Cerebellar nuclear complex (tissue), 1 donor: ENCODE measurements at places on chromosomes 16 and 17.

GRCh38 chr16:58515125-58515870, at the start of gene SETD6:
SETD6 (plus strand) TSS chr16:58515517; CDS start chr16:58515538, 21 bp downstream.
- DNase-seq, result no peak

DNA sequence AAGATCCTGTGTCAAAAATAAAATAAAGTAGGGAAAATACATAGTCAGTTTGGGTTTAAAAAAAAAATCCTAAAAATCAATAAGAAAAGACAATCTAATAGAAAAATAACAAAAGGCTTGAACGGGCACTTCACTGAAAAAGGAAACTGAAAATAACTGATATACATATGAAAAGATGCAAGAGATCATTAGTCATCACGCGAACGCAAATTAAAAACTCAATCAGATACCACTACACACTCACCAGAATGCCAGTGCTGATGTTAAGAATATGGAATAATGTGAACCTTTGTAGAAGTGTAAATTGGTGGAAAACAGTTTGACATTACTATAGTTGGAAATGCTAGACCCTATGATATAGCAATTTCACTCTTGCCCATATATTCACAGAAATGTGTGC, 14.6 kb downstream of the GNGT2 start:
- no peak for DNase-seq

- DNase-seq, result no peak
Observed at GRCh38 chr17:50201276-50201854, at the start of gene COL1A1. COL1A1 (minus strand) TSS chr17:50201631; CDS start chr17:50201513, 118 bp downstream.

DNA sequence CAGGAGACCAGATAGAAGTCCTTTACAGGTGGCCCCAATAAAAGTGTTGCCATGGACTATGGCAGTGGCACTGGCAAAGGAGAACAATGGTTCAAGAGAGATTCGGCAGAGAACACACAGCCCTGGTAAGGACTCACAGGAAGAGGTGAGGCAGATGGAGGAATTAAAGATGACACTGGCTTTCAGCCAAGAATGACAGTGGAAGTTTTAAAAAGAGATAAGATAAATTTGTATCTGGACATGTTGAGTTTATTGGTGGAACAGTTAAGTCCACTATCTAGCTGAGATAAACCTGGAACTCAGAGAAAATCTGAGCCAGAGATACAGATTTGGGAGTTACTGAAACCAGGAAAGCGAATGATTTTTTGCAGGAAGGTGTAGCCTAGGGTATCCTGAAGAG, 20.1 kb downstream of the CMC2 start:
- no peak for DNase-seq

GRCh38 chr16:9976601-9977000, 205.6 kb downstream of the GRIN2A start:
- DNase-seq, result no peak

DNA sequence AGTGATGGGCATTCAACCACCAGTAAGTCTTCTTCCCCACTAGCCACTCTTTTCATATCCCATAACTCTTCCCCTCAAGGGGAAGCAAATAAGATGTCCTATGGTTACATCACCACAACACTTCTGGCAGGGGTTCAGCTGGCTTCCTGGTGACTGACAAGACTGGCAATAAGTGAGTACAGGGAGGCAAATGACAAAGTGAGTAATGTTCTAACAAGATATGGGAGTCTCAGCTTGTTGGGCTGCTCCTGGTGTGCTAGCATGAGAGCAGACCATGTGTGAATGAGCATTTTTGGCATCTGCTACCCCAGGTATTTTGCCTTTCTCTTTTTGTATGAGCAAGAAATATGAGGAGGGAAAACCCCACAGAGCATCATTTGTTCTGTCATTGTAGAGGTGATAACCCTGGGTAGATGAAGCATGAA, 9.9 kb downstream of the TMIGD1 start:
- no peak for DNase-seq

DNA sequence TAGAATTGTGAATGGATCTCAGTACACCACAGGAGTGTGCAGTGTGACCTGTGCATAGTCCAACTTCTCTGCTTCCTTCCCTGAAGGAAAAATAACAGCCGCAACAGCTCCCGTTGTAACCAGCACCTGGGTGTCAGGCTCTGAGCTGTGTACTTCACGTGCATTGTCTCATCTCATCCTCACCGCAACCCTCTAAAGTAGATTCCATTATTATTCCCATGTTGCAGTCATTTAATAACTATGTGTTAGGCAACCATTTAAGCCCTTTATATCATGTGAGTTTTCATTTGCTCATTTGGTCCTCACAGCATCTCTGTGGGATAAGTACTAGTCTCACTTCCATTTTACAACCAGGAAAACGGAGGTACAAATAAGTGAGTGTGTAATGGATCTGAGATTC, 247.0 kb upstream of the MAF start:
- DNase-seq, result no peak

- no peak for DNase-seq
Observed at GRCh38 chr17:34245351-34245905, 9.7 kb upstream of the CCL2 start.

GRCh38 chr16:58201163-58201562, 3.3 kb upstream of the CSNK2A2 start:
- no peak for DNase-seq

- no peak for DNase-seq
Observed at GRCh38 chr17:16383772-16384287, 2.9 kb downstream of the UBB start.

DNA sequence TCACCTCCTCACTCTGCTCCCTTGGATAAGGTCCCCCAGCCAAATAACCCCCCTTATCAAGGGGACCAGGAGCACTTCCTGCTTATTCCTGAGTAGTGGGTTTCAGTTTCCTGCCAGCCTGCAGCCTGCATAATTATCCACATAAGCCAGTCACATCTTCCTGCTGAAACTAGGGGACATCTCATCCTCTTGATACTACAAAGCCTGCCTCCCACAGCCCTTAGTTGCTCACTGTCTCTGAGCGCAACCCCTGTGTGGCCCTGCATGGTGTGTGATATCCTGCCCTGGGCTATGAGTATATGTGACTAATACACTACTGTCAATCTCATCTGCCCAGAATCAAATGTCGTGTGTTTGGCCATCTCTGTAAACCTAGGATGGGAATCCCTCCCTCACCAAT, 8.0 kb upstream of the XYLT2 start:
- DNase-seq, result no peak

GRCh38 chr16:10675216-10675615, 19.5 kb downstream of the TEKT5 start:
- no peak for DNase-seq

DNA sequence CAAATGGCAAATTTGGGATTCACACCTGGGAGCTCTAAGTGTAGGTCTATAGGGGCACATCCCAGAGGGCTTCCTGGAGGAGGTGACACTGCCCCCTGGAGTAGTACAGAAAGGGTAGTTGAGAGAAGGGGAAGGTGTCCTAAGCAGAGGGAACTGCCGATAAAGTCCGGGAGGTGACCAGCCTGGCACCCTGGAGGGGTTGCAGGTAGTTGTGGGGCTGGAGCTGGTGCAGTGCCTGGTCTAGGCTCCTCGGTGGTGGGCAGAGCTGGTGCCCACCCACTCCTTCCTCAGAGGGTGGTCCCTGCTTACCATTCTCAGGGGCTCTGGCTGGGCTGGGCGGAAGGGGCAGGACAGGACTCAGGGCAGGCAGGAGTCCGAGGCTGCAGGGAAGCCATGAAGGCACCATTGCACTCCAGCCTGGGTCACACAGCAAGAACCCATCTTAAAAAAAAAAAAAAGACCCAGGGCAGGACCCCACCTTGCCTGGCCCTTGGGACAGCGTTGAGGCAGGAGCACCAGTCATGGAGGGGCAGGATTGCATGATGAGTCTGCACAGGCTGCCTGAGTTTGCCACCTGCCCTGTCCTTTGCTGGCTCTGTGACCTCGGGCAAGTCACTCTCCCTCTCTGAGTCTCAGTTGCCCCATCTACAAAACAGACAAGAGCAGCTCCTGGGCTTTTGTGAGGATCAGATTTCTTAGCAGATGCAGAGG, 43.8 kb downstream of the LAT start:
- DNase-seq, result no peak

DNA sequence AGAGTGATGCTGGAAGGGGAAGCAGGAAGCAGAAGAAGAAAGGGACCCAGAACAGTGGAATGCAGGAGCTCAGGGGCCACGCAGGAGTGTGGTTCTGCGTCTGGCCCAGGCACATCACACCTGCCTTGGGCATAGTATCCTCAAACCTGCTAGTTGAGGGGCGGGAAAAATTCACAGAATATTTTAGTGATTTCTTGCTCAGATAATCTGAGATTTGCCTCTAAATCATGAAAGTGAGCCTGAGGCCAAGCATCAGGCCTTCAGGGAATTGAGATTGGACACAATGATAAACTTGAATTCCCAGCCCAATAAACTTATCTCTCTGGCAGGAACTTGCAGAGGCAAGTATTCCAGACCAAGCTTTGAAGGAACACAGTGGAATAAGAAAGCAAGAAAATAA, 48.5 kb upstream of the CCL2 start:
- DNase-seq, result no peak

GRCh38 chr16:69105501-69106361, at the start of gene HAS3:
HAS3 (plus strand) TSS chr16:69105653; CDS start chr16:69109396, 3,743 bp downstream.
- DNase-seq, result no peak

DNA sequence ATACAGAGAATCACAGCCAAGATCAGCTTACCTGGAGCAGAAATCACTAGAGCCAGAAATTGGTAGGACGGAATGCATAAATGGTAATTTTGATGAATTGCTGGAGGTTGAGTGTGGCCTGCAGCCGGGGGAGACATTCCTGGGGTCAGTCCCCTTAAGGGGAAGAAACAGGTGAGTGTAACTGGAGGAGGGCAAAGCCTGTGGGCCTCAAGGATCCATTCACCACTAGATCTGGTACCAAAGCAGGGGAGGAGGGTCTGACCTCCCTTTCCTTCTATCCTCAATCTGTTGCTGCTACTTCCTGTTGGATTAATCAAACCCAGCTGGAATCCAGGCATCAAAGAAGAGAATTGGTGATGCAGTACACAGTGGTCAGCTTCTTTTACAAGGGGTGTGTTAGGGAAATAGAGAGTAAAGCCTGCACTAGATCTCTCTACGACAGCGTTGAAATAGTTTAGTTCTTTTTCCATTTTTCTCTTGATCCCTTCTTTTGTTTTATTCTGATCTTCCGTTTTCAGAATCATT, 8.6 kb upstream of the ABCA9 start:
- DNase-seq, result no peak

DNA sequence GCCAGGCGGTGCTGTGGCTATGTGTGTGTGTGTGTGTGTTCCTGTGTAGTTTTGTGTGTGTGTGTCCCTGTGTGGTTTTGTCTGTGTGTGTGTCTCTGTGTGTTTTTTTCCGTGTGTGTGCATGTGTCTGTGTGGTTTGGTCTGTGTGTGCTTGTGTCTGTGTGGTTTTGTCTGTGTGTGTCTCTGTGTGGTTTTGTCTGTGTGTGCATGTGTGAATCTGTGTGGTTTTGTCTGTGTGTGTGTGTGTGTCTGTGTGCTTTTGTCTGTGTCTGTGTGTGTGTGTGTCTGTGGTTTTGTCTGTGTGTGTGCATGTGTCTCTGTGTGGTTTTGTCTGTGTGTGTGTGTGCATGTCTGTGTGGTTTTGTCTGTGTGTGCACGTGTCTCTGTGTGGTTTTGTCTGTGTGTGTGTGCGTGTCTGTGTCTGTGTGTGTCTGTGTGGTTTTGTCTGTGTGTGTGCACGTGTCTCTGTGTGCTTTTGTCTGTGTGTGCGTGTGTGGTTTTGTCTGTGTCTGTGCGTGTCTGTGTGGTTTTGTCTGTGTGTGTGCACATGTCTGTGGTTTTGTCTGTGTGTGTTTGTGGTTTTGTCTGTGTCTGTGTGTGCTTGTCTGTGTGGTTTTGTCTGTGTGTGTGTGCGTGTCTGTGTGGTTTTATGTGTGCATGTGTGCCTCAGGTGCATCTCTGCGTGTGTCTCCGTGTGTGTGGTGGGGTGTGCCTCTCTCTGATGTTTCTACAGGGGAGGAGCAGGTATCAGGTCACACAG, 62.3 kb downstream of the ZDHHC7 start:
- no peak for DNase-seq

GRCh38 chr16:54067322-54068065, 219.1 kb downstream of the IRX3 start:
- DNase-seq, result no peak

- DNase-seq, result no peak
Observed at GRCh38 chr17:34723875-34724274, 144.5 kb downstream of the TMEM132E start.
